Motor neuron (in vitro differentiated cells): ENCODE measurements at places on chromosomes 4 and X.
A peak's percentile ranks its signal among the peaks of the same experiment; 100 is the strongest.

- ATAC-seq = no peak
Observed at GRCh38 chr4:120105472-120105871, 38.8 kb upstream of the MAD2L1 start.

DNA sequence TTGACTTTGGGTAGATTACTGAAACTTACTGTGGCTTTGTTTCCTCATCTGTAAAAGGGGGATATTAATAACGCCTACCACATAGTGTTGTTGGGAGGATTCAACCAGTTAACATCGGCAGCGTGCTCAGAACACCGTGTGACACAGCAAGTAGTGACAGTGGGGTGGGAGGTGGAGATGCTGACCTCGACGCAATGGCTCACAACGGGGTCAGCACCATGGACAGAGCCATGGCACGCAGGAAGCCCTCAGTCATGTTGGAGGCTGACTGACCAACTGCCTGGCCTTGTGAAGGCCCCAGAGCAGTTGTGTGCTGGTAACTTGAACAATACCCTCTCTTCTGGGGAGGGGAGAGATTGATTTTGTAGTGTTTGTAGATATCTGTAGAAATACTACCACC is 93.2 kb downstream of the WFS1 start:
- peak; percentile 49 for ATAC-seq

DNA sequence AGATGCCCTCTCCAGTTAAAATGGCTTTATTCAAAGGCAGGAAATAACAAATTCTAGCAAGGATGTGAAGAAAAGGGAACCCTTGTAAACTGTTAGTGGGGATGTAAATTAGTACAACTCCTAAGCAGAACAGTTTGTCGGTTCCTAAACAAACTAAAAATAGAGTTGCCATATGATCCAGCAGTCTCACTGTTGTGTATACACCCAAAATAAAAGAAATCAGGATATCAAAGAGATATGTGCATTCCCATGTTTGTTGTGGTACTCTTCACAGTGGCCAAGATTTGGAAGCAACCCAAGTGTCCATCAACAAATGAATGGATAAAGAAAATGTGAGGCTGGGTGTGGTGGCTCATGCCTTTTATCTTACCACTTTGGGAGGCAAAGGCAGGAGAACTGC is 36.1 kb downstream of the ADH7 start:
- ATAC-seq = no peak

GRCh38 chr4:74840936-74841509 is 46.7 kb upstream of the BTC start:
- peak; percentile 97 for ATAC-seq

DNA sequence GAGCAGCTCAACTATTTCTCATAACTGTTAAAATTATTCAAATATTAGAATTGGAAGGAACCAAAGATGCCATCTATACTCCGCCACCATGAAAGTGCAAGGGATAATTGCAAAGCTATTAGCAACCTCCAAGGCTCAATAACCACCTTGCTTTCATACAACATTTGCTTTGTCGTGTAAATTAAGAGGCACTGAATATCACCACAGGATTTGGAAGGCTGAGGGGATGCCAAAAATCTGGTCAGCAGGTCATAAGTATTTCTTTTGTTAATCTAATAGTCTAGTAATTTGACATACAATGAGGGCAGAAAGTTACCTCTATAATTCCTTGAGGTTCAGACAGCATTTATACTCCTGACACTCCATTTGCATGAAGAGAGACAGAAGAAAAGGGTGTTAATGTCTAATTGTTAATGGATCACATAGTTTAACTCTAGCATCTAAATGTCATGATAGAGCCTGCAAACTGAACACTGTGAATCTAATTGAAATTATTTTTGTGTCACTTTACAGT is 200.9 kb upstream of the DIAPH2 start:
- no peak for ATAC-seq

- peak; percentile 94 for ATAC-seq
Observed at GRCh38 chr4:176319704-176320339, at the start of gene SPCS3. TSS of gene SPCS3 (plus strand) at chr4:176319966. CDS start at chr4:176320077, 111 bp downstream.

DNA sequence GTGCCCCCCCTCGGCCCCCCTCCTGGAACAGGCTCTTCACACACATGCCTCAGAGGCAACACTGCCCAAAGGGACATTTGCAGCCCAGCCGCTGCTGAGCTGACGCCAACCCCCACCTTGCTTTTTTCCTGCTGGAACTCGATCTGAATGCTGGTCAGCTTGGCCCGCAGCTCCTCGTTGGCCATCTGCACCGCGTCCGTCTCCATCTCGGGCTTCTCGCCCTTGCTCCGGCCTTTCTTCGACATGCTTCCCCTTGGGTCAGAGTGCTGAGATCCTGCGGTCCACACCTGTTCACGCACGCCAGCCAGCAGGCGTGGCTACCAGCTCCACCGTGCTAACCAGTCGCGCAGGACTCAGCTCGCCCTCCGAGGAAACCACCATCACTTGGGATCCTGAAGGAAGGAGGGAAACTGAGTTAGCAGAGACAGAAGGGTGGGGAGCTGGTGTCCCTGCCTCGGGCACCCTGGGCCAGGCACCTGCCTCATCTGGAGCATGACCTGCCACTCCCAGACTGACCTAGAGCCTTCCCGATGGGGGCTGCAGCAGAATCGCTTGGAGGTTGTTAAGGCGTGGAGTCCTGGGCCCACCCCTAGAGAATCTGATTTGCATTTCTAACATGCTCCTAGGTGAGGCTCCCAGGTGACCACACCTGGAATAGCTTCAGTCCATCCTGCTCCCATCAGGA is 87.6 kb downstream of the JAKMIP1 start:
- ATAC-seq = no peak

DNA sequence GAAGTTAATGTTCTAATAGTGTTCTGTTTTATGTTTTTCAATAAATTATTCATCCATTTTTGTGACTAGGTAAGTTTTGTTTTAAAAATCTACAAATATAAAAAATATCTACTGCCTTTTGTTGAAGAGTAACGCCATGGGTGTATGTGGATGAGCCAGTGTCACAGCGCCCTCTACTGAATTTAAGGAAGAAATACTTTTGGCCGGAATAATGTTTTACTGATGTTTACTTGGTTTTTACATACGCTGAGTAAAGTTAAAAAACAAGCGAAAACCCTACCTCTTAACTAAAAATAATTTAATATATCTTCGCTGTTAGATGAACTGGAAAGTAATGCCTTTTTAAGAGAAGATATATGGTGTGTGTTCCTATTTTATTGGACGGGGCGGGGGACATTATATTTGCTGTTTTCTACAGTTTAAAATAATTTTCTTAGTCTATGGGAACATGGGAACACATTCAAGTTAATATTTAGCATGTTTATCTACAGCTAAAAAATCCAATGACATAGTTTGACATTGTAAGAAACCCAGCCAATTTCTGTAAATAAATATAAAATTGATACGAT is 86.1 kb downstream of the CPE start:
- ATAC-seq = peak; percentile 41

GRCh38 chr4:5959211-5959982 is 58.8 kb downstream of the C4orf50 start:
- ATAC-seq = peak; percentile 1

DNA sequence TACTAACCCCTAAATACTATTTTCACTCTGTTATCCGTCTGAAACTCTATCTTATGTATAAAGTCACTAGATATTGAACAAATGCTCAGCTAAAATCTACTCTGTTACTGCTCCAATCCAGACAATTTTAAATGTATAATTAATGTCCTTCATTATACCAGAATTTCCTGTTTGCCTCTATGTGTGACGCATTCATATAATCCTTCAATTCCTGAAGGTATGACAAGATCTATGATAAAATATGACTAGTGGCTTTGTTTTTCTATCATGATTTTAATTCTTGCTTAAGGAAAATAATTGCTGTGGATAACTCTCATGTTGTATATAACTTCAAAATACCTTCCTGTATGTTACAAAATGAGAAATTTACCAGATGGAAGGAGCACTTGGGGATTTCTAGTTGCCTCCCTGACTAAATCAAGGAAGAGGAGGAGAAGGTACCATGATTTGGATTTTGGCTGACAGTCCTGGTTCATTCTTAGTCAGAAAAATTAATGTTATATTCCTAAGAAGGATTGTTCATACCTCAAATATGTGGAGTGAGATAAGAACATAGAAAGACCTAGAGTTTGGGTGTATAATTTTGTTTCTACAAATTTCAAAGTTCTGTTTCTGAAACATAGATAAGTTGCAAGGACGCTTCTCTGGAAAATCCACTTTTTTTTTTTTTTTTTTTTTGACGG is 4.9 kb downstream of the CXCL6 start:
- no peak for ATAC-seq

DNA sequence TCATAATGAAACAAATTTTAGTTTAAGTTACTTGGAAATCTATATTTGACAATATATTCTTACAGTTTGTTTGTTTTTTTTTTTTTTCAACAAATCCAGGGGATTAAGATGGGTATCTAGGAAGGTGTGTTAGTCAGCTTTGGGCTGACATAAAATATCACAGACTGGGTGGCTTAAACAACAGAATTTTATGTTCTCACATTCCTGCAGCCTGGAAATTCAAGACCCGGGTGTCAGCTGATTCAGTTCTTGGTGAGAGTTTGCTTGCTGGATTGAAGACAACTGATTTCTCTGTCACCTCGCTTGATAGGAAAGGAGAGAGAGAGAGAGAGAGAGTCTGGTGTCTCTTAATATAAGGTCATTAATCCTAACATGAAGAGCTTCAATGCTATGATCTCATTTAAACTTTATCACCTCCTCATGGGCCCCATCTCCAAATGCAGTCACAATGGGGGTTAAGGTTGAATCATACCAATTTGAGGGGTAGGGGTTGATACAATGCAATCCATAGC is 465.2 kb downstream of the CENPC start:
- no peak for ATAC-seq
